ENCODE measurements at places on chromosomes 7 and 10.

- no peak for DNase-seq
These were observed 151.6 kb downstream of the SND1 start for GRCh38 chr7:127803626-127804025.

DNA sequence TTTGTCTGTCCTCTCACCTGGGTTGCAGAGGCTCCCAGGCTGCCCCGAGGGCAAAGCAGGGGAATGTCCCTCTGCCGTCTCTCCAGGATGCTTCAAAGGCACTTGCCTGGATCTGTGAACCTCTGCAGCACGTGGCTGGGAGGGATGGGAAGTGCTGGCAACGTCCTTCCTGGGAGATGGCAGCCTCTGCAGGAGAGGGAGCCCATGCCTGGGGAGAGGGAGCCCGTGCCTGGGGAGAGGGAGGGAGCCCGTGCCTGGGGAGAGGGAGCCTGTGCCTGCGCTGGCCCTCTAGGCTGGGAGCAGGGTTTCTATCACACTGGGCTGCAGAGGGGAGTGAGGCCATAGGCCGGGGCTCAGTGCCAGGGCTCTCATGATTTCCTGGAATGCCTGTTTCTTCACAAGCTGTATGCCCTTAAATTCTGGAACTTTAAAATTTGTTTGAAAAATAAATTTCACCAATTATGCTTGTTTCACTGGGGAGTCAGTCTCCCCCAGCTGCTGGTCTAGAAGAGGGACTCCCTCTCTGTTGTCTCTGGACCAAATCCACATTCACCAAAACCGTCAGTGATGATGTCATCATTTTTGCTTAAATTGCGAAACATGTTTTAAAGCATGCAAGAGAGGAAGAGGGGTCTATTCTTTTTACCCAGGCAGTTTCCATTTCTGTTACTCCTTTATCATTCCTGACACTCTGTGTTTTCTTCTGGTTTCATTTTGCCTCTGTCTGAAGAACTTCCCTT lies 135.7 kb downstream of the DNAJB6 start:
- DNase-seq: no peak

DNA sequence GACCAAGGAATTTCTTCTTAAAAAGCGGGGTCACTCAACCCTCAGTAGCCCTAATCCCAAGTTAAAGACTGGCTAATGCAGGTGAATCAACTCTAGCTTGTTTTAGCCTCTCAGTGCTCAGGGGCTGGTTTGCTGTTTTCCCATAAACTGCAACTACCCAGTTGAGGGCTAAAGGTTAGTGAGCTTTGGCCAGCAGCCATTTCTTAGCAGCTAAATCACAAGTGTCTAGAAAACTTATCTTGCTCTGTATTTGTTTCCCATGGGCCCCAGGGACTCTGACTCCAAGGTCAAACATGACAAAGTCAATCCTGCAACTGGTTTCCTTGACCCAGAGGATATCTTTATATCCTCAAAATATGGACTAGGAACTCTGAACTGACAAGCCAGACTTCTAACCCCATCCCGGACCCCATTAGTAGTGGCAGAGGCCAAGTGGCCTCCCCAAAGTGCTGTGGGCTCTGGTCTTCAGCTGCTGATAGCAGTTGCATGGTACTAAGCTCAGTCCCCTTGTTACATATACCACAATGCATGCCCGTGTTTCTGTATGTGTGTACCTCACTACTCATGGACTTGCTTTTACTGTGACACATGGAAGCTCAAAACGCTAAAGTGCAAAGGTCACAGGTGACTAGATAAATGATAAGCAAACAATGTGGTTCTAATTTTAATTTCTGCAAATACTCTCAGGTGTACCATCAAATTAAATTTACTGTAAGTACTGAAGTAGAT lies 793.0 kb upstream of the IGFBP3 start:
- DNase-seq: no peak

DNA sequence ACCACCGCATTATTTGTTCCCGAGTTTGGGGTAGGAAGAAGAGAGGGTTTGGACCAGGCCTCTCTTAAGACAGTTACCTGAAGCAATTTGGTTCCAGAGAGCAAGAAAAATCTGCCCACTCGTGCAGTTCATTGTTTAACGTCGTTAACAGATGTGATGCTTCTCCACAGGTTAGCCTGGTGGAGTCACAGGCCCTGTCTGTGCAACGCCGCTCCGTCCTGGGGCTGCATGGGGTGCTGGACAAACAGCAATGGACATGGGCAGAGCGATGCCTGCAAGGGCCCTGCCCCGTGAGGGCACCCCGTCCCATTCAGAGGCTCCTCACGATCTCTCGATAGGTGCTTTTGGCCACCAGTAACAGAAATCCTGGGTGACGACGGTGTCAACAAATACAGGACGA lies 9.7 kb downstream of the FOXL3 start:
- no peak for DNase-seq

All from GM12864 (cell line).